Retina (tissue), 1 donor: ENCODE measurements at places on chromosomes 7 and 10.
A peak's percentile ranks its signal among the peaks of the same experiment; 100 is the strongest.

DNA sequence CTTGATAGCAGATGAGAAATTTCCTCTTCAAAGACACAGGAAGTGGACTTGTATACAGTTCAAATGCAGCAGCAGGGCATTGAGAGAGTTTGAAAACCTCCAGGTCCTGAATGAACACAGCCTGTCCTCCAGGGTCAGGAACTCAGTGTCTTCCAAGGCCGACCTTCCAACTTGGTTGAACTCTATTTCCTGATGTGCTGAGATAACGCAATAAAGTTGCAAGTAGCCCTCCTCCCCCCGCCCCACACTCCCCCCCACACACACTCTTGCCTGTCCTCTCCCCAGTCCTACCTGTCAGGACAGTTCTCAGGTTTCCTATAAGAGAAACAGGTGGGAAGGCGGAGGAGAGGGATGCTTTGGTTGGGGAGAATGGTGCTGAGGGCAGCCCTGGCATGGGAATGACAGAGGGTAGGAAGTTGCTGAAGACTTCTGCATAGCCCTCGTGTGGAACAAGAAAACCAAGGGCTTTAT, 90.0 kb downstream of the CCDC71L start:
- no peak for DNase-seq

DNA sequence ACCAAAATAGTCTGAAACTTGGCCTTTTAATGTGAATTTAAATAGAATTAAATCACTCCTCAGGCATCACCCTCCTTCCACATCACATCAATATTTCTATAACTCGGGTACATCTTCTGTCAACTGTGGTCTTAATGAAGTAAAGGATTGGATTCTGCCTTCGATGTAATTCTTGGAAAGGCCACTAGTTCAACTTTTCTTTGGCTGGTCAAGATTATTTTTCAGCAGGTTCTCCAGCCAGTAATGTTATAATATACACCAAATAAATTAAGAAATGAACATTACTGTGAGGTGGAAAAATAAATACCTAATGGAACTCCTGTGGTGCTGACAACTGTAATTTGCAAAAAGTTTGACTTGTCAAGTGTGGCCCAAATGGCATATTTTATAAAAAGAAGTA, 9.7 kb upstream of the SLC16A9 start:
- DNase-seq = no peak

DNA sequence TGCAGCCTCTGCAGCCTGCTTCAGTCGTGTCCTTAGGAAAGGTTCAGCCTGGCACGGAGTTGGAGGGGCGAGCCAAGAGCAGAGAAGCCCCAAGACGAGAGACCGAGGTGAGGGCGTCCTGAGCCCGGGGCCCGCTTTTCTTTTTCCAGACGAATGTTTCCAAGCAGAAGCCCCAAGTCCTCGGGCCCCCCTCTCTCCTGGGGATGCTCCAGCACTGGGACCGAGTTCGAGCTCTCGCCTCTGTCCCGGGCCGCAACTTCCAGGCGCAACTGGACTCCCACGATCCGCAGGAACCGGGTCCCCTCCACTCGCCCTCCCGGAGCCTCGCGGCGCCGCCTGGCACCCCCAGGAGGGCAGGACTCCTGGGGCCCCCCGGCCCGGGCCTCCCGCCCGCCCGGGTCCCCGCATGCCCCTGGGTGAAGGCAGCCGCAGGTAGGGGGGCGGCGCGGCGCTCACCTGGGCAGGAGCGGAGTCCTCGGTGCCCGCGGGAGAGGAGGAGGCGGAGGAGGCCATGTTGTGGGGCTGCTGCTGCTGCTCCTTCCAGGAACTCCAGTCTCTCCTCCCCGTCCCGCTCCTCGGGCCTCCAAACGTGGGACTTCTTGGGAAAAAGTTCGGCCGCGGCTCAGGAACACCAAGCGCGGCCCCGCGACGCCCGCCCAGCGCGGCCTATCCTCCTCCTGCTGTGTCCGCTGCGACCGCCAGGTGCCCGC, 45.3 kb upstream of the CDK1 start:
- DNase-seq = peak; percentile 73

- no peak for DNase-seq
Measured at GRCh38 chr7:157392256-157393037, 55.6 kb downstream of the DNAJB6 start.

DNA sequence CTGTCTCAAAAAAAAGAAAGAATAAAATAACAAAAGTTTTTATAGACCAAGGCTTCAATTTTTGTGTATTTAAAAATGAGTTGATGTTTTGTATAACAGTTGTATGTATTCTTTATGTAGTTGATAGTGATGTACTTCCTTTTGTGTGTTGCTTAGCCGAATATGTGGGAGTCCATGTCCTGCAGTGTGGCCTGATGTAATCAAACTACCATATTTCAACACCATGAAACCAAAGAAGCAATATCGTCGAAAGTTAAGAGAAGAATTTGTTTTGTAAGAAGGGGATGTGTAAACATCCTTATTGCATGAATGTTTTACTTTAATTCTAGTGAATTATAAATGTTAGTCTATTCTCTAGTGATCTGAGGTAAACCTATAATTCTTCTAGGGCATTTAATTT, 56.6 kb downstream of the MPLKIP start:
- DNase-seq = no peak
